Stimulated activated CD8-positive, alpha-beta memory T cell treated with anti-CD3 and anti-CD28 coated beads, Interleukin-4, amount 100 ng/mL, for 24 hours (primary cell): ENCODE measurements at places on chromosomes 7 and 10.

GRCh38 chr10:6603142-6604125 lies 23.4 kb upstream of the PRKCQ start:
- no peak for DNase-seq

DNA sequence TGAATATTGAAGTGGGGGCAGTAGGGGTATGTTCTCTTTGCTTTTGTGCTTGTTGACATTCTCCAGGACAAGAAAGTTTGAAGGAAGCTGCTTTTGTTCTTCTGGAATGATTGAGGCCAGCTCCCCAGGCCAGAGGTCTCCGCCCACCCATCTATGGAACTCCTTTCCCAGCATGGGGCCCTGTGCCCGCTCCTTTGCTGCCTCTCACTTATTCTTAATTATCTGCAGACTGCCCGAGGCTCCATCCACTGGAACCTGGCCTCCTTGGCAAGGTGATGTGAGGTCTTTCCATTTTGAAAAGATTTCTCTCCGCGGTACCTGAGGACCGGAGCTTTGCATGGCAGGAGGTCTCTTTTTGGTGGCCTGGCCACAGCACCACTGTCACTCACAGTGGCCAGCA lies 39.3 kb upstream of the MKI67 start:
- DNase-seq = no peak

DNA sequence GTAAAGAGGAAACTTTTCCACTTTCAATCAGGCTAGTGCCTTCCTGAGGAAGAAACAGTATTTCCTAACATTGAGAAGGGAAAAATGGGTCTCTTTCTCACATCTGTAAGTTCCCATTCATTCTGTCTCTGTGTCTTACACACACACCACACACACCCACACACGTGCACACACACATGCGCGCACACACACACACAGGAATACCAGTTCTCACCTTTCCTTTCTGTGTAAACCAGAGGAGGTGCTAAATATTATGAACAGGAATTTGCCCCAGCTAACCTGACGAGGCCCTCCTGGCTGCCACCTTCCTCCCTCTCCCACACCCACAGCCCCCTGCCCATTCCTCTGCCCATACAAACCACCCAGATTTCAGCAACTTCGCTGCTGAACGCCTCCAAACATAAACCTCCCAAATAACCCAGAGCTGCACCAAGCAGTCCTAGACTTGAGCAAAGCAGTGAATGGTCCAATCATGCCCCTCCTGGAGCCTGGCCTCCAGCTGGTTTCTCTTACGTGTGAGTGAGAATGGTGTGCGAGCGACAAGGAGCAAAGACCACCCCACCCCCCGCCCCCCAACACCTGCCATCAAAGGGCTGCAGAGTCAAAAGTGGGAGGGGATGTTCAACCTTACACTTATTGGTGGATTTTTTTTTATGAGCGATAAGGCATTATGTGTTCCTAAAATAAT lies 190.5 kb downstream of the HECW1 start:
- DNase-seq = no peak

DNA sequence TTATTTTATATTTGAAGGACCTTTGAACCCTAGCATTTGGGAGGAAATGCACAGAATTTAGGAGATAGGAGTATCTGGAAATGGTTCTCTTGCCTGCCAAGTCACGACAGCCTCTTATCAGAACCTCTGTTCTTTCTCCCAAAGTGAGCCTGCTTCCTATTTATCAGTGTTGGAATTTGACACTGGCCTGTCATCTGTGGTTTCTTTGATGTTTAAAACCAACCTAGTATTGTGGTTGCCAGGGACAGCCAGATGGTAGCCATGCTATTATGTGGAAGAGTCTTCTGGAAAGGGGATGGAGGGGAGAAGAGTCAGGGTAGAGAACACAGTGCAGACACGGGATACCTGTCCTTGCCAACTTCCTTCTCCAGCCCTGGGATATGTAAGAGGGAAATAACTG lies 21.1 kb downstream of the ZNF282 start:
- DNase-seq = no peak

DNA sequence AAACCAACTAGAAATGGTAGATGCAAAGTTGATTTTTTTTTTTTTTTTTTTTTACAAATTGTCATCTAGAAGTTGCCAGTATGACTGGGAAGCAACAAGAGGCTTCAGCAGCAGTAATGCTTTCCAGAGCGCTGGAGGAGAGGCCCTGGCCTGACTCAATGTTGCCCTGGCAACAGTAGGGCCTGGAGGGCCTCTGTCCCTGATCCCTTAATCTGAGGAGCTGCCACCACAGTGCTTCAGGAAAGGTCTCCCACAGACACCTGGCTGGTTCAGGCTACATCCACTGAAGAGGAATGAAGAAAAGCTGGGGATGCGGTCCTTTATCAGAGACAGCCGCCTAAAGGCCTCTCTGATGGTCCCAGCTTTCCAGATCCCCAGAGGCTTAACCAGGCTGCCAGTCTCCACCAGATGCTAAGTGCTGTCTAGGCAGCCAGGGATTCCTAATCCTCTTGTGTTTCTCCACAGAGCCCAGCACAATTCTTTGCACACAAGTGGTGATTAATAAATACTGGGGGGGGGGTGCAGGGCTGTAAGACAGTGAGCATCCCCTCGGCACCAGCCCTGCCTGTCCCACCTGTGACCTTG lies 33.7 kb downstream of the ZNF777 start:
- DNase-seq = no peak

GRCh38 chr10:15738270-15738925 lies 18.7 kb upstream of the ITGA8 start:
- DNase-seq = no peak

DNA sequence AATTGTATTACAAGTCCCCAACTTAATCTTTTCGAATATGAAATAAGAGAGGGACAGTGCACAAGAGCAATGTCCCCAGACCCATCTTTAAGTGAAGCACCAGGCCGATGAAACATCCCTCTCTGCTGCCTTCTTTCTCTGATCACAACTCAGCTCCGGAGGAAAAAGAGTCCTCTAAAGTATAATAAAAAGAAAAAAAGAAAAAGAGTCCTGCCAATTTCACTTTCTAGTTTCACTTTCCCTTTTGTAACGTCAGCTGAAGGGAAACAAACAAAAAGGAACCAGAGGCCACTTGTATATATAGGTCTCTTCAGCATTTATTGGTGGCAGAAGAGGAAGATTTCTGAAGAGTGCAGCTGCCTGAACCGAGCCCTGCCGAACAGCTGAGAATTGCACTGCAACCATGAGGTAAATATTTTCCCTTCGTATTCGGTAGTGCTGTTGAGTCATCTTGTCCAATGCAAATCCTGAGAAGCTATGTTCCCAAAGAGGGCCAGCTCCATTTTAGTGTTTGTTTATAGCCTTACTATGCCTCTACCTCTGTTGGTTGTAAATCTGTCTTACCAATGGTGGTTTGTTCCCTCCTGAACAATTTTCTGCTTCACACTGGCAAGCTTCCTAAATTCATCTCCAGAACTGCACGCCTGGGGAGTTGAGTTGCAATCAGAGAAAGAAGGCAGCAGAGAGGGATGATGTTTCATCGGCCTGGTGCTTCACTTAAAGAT lies at the start of gene IFIT2:
TSS of gene IFIT2 (plus strand) at position 326 of the 725 bp plus-strand sequence. CDS start at position 404, 78 bp downstream.
- no peak for DNase-seq

GRCh38 chr7:103622274-103622673 lies 176.3 kb upstream of the SLC26A5 start:
- no peak for DNase-seq

DNA sequence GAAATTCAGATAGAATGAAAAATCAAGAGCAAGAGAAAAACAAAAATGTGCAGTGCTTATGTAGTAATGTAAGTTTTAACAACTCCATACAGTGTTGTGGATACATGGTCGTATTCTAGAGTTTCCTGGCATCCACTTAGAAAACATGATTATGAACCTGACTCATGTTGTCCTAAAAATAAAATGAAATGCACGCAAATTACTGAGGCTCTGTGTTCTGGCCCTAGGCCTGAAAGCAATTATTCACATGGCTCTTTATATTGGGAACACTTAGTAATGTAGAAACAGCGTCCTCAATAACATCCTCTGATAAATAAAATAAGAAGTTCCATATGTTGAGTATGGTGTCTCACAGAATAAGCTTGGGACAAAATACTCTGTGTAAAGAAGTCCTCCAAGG lies 200.2 kb upstream of the SEMA3E start:
- no peak for DNase-seq

DNA sequence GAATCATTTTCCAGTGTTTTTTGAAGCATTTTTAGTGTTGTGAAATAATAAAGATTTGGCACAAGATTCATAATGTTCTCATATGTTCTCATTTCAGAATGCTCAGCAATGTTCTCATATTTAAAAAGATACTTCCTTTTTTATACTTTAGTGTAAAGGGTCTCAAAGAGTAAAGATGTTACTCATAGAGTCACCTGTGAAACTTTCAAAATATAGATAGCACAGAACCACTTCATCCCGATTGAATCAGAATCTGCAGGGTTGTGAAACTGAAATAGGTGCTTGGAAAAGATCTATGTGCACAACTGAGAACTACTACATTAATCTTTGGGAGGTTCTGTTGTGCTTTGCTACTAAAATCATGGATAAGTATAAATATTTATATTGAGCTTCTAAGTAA lies 144.7 kb downstream of the MDFIC start:
- DNase-seq = no peak

DNA sequence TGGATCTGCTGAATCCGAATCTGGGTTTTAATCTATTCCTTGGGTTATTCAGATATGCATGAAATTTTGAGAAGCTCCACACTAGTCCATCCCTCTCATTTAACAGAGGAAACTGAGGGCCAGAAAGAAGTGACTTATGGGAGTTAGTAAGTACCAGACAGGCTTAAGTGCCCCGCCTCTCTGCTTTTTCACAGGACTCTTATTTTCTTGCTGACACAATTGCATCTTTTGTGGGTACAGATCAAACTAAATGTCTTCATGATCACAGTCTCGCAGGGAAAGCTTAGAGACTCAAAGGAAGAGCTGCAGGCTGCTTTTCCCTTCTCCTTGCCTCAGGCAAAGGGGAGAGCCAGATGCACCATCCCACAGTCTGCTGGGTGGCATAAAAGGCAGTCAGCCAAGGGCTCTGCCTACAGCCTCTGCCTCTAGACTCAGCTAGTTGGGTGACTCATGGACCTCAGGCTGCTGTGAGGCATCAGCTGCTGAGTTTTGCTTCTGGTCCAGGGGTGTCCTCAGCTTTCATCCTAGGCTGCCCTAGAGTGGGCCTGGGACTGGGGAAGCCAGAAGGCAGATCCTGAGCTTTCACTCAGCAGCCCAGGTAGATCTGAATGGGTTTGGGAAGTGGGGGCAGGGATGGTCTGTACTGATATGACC lies 11.6 kb downstream of the GOLGA7B start:
- no peak for DNase-seq

GRCh38 chr10:49458869-49459268 lies 63.0 kb upstream of the DRGX start:
- no peak for DNase-seq

DNA sequence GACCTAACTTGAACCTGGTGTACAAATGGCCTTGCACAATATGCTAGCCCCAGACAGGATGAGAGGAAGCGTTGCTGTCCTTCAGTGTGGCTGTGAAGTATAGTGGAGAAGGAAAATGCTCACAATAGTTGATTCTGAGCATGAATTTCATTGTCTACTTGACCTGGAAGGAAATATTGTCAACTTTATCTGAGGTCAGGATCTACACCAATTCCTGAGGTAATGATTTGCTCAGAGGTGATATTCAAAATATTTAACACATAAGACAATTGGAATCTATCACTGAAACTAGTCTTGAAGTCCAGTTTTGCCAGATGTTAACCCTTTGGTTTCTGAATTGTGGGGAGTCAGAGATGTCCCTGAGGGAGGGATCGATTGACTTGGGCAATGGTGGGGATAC lies 20.9 kb upstream of the ICA1 start:
- DNase-seq = no peak

- DNase-seq = no peak
Observed at GRCh38 chr7:91239171-91239604, 25.0 kb upstream of the FZD1 start.

DNA sequence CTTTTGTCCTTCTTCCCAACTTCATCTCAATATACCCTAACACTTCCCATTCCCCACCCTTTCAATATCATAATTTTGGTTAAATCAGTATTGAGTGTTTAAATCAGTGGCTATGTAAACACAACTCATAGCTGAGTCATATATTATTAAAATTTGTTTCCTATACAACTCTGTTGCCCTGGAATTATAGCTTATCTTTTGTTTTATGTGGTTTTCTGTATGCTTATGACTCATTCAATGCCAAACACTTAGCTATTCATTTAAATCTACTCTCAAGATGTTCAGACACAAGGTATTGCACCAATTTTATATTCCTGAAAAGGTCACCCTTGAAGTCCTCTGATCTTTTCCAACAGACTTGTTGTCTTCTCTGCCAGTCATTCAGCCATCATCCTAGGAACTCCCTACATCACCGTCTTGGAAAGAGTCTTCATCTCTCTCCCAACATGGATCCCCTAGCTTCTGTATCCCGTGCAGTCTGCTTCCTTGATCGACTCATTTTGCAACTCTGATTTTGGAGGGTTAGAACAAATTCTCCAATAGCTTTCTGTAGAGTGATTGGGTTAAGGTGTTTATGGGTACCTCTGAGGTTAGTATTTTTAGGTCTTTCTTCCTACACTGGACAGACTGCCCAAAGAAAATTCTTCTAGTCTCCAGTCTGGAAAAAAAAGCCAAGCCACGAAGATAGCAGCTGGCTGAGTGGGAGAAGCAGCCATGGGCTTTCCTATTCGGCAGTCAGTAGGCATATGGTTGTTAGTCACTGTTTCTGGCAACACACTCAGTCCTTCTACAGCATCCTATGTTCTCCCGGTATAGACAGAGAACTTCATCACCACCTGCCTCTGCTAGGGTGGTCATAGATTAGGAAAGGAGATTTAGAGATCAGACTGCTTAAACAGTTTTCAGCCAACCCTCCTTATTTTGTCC lies 102.1 kb downstream of the CRPPA start:
- no peak for DNase-seq

DNA sequence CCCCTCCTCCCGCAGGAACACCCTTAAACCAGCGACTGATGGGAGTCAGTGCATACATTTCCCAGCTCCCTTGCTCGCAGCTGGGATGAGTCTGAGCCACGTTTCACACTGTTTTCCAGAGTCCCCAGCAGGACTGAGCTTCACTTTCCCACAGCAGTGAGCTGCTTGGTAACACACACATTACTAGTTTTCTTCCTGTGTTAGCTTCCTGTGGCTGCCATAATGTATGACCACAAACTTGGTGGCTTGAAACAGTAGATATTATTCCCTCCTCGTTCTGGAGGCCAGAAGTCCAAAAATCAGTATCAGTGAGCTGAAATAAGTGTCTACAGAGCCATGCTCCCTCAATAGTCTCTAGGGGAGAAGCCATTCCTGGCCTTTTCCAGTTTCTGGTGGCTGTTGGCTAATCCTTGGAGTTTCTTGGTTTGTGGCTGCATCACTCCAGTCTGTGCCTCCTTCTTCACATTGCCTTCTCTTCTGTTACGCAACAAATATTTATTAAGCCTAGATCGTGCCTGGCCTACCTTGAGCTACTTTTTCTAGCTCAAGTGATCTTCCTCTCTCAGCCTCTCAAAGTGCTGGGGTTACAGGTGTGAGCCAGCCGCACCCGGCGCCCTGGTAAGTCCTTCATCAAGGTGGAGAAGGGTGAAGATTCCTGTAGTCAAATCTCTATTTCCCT lies 26.2 kb upstream of the CARD11 start:
- no peak for DNase-seq
